ENCODE measurements at places on chromosomes 6 and 20. TPM values are rescaled to one million over a fixed set of nuclear protein-coding genes. Genes with fewer than 3 reads are reported as not detected.

Gene SLC16A10
- total RNA-seq = 1.0 TPM

Gene CHRNA4
- not detected for total RNA-seq

Gene KCNB1
- not detected for total RNA-seq

DNA sequence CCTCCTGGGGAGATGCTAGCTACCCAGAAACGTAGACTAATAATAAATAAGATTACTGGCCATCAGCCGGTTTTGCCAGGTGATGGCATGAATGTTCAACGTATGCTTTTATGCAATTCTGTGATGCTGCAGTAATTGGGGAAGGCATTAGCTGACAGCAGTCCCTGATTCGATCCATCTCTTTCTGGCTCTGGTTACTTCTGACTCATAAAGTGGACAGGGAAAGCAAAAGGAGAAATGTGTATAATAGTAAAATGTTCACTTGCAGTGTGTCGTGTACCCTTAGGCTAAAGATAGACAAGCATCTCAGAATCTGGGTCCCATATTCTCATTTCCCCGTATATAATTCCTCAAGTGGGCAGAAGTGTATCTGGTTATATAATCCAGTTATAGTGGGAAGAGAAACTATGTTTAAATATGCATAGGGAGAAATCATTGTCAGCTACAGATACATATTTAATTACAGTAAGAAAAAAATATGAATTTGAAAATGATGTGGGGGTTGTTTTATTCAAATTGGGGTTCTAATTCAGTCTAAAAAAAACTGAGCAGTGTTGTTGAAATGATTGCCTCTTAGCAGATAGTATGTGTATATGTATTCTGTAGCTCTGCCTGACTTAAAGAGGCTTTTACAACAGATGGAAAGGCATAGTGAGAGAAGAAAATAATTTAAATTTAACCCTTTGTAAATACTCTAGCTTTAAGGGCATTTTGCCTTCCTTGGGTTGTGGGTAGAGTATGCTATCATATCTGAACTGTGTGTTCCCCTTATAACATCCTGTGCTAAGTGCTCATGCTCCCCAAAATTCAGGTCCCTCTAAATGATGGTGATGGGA is 40.6 kb downstream of the DOK5 start:
- no peak for DNase-seq

- no peak for DNase-seq
Observed at GRCh38 chr6:113449051-113449450, 408.1 kb upstream of the MARCKS start.

DNA sequence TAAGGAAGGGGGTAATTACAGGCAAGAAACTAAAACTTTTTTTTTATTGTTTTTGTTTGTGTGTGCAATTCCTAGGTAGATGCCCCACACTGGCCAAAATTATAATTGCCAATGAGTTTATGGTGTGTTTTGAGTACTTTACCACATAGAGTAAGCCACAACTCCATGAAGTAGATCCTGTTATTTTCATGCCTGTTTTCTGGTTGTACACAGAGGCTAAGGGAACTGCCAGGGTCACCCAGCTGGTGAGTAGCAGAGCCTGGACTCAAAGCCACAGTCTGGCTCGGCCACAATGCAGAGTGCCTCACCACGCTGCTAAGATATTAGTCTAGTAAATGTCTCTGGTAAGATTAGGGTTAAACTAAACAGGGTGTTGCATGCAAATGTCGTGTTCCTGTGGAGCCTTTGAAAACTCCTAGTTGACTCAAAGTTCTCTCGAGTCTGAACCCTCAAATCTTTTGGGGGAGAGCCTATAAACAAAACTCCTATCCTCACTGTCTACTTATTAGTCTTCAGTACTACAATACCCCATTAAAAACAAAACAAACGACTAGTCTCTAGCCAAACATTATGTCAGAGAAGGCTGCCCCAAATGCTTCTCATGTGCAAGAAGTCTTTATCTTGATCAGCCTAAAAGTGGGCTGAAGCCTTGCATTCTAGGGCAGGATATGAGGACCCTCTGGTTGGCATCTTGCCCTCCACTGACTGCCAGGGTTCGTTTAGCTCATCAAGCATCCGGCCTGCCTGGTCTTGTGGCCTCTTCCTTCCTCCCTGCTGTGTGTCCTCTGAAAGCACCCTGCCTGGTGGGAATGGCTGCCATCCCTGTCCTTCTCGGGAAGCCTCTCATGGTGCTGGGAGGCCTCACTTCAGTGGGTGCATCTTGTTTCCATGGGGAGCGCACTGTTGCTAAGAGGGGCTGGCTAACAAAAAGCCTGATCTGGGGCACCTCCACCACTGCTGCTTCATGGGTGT is 4.2 kb downstream of the DUSP22 start:
- DNase-seq = no peak

- peak; percentile 10 for DNase-seq
Observed at GRCh38 chr6:132650429-132650828, 8.6 kb downstream of the TAAR1 start.

GRCh38 chr6:25312034-25312620 is 33.0 kb downstream of the CARMIL1 start:
- DNase-seq = no peak

- no peak for DNase-seq
Observed at GRCh38 chr20:16025084-16025483, 548.2 kb downstream of the KIF16B start.

DNA sequence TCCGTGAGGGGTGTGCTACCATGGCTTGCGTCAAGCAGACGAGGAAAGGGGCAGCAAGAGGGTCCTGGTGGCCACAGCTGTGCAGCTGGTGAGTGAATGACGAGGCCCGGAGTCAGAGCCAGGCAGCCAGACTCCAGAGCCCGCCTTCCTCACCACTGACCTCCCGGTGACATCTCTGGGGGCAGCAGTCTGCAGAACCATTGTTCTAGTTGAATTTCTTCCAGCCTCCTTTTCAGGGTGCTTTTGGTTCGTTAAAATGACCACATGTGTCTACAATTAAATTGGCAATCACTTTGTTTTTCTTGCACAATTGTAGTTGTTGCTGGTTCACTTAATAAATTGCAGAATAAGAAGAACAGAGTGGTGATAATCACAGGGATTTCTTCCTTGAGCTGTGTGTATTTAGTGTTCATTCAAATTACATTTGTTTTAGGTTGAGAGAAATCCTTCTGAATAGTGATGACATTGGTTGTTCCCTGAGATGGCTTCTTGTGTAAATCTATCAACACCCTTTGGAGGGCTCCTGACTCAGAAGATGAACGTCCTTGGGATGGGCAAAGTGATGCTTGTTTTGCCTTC is 96.4 kb downstream of the TULP4 start:
- no peak for DNase-seq

DNA sequence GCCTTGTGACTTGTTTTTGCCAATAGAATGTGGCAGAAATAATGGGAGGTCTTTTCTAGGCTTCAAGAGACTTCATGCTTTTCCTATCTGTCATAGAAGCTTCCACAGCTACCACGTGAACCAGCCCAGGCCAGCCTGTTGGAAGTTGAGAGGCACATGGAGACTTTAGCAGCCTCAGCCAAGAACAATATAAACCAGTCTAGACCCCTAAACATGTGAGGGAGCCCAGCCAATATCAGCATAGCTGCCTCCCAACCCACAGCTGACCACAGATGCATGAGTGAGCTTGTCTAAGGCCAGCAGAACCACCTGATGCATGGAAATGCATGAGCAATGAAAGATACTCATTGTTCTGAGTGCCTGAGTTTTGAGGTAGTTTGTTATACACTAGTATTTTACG is 540.7 kb upstream of the BTBD3 start:
- DNase-seq = peak; percentile 52

Gene DEF6
- total RNA-seq = 3.2 TPM

DNA sequence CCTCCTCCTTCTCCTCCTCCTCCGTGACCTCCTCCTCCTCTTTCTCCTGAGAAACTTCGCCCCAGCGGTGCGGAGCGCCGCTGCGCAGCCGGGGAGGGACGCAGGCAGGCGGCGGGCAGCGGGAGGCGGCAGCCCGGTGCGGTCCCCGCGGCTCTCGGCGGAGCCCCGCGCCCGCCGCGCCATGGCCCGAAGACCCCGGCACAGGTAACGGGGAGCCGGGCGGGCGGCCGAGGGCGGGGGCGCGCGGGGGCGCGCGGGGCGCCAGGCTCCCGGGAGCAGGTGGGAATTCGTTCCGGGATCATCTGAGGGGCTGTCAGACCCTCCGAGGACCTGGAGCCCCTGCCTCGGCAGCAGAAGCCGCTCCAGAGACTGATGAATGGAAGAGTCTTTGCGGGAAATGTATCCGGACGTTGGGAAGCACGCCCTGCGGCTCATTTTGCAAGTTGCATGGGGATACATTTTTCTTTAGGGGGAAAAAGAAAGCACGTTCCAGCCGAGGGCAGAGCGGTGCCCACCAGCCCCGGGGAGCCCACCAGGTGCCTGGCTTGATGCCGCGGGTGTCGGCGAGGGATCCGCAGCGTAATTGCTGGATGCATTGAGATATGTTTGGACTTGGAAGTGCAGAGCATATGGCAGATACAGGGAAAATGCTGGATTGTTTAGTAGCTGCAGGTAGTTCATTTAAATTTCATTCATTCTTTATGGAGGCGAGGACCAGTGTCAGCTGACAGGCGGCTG is 394 bp downstream of the MYB start:
- DNase-seq = no peak

DNA sequence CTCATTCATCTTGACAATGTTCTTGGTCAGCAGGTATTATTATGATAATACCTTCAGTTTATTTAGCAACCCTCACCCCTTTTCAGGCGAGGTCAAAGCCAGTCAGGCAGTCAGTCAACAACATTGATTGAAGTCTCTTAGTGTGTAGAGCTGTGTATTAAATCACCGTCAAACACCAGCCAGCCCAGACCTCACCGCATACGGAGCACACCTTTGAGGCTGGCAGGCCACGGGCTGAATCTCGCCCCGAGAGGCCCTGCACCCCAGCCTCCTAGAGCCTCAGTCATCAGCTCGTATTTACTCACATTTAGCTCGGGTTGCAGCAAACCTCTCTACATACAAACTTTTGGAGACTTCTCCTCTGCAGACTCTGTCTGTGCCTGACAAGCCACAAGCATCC is 36.0 kb upstream of the FOXA2 start:
- no peak for DNase-seq

DNA sequence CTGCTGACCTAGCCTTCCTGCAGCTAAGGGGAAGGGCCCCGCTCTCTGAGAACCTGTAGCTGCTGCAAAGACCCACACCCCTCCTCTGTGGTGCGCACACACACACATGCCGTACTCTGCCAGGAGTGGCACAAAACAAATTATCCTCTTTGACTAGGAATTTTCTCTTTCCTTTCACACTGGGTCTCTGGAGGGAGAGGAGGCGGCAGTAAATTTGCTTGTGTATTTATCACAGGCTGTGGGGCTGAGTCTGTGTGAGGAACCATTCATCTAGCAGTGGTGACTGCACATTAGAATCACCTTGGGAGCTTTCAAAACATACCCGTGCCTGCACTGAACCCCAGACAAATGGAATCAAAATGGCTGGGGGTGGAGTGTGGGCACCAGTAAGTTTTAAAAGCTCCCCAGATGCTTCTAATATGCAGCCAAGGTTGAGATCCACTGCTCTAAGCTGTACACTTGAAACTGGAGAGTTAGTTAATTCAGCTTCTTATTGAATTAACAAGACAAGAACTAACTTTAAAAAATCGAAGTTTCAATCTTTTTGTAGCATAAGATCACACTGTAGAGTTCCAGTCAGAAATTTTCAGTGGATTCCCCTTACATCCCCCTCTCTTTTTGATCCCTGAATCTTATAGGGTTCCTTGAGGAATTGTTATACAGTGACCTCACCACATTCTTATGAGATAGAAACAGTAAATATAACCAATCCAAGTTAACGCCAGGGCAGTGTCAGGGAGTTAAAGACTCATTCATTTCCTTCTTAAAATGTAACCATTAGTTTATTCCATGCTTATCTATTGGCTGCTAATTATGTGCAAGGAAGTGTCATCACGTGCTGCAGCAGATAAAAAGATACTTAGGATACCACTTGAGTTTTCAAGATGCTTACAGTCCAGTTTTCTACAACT is 29.8 kb upstream of the GMDS start:
- DNase-seq = no peak

GRCh38 chr20:5039255-5039657 is 37.9 kb upstream of the SLC23A2 start:
- no peak for DNase-seq

Gene SNAP91
- 0.34 TPM for total RNA-seq

DNA sequence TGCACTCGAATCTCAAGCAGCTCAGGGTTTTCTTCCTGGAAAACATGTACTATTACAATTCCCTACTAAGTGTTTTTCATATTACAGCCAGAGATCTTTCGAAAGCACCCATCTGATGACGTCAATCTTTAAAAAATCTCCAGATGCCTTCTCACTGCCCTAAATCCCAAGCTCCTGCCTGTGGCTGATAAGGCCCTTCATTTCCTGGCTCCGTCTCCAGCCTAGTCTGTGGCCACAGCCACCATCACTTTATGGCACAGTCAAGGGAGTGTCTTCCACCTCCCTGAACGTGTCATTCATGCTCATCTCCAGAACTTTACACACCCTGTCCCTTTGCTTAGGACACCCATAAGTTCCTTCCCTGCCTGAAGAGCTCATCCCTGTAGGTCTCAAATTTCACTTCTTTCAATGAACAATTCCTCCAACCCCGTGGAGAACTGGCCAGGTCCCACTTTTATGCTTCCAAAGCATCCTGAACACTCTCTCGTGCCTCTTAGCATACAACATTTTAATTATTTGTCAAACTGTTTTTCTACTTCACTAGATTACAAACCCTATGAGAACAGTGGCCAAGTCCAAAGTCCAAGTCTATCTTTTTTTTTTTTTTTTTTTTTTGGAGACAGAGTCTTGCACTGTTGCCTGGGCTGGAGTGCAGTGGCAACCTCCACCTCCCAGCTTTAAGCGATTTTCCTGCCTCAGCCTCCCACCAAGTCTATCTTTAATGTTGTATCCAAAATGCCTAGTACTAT is 106.1 kb upstream of the AGPAT4 start:
- no peak for DNase-seq

Gene FAM50B
- total RNA-seq = 8.7 TPM

GRCh38 chr20:25991051-25991755 is 294.6 kb upstream of the ZNF337 start:
- no peak for DNase-seq

Gene KHDRBS2
- not detected for total RNA-seq

Gene ZSCAN16
- 6.4 TPM for total RNA-seq

Gene SMOC2
- total RNA-seq = not detected

Gene SERPINB1
- total RNA-seq = 39.9 TPM

- DNase-seq = no peak
Observed at GRCh38 chr6:28922004-28922820, 1.6 kb downstream of the TRIM27 start.

DNA sequence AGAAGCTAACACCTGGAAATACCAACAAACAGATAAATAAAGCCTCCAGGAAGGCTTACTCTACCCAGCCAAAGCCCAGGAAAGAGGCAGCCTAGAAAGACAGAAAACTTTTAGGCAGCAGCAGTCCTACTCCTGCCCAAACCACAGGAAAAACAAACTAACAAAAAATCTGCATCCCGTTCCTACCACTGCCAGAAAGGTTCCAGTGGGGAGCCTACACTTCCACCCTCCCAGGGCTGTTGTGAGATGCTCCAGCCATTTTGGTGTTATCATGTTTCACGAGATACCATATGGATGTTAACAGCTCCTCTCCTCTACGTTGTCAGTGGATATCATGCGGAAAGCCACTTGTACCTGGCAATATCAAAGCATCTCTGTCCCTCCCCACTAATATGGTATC is 336.7 kb upstream of the PRND start:
- no peak for DNase-seq

- DNase-seq = no peak
Observed at GRCh38 chr6:18352001-18352400, 35.1 kb upstream of the RNF144B start.
